LHCN-M2 (cell line): ENCODE measurements at places on chromosomes 3 and 15. TPM values are rescaled to one million over a fixed set of nuclear protein-coding genes. Genes with fewer than 3 reads are reported as not detected.

The ALDH1A3 gene
- 0.06 and 0.11 TPM in 2 replicates for total RNA-seq

DNA sequence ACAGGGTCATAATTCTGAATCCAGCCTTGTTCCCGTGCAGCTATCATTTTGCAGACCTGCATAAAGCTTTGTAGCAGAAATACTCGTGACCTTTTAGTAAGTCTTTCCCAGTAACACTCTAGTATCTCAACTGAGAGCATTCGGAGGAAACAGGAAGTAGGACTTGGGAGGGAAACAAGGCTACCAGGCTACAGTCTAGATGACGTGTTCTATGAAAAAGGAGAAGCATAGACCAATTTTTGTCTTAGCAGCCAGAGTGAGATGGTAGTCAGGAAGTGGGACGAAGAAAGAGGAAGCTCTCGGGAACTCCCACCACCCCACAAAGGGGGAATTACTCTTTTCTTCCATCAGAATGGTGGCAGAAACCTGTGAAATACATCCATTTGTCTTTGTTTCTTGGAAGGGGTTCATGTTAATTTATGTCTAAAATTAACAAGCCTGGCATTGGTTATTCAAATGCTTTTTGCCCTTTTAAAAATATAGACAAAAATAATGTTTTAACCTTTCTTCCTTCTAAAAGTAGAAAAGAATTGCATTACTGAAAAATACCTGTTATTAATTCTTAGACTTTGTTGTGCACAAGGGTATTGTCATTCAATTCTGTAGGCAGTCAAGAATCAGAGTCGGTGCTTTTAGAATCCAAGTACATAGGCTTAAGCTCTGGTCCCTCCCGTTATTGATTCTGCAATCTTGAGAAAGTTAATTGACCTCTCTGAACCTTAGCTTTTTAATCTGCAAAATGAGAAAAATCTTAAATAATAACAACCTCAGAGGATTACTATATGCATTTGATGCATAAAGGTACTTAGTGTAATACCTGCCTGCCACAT, 1.6 kb upstream of the SUCNR1 start:
- DNase-seq, result no peak

The SNTN gene
- not detected in 2 replicates for total RNA-seq

The SCAP gene
- 66.5 and 71.1 TPM in 2 replicates for total RNA-seq

DNA sequence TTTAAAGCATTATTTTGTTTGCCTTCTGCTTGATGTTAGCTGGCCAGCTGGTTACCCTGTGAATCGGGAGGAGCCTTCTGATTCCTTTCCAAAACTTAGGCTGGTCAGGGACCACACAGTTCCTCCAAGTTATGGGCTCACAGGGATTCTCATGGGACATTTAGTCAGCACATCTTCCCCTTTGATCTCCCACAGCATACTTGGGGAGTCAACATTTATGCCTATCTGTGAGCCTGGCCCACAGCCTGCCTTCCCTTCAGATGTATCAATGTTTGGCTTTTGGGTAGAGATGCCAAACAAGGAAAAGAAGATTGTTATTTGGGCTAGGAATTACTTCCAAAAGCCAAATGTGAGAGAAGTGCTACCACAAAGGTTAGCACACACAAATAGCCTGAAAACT, 32.6 kb upstream of the DCP1A start:
- DNase-seq, result no peak

DNA sequence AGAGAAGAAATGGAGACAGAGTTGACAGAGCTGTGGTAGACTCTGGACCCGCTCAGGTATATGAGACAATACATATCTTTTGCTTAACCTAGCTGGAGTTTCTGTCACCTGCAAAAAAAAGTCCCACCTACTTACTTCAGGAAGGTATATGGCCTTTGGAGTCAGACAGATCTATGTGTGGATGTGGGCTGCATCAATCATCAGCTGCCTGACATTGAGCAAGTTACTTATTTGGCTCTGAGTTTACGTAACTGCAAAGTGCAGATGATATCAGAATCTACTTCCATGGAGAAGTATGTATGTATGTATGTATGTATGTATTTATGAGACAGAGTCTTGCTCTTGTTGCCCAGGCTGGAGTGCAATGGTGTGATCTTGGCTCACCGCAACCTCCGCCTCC, 124.3 kb downstream of the MYLK start:
- no peak for DNase-seq

The C3orf22 gene
- not detected in 2 replicates for total RNA-seq

The TEX55 gene
- total RNA-seq, result not detected in 2 replicates

DNA sequence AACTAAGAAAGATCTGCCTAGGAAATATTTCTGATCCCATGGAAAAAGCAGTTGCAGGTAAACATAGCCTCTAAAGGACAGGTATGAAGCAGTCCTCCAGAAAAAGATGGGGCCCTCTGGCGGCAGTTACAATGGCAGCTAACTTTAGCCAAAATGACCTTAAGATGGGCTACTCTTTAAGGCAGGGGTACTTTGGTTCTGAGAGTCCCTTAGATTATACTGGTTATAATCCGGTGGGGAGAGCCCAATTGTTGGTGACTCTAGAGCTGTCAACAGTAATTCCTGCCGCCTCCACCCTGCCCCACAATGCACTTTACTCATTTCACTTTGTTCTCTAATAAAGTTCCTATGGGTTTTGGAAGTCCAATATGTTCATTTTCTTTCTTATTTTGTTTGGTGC, 412.8 kb upstream of the WNT5A start:
- no peak for DNase-seq

DNA sequence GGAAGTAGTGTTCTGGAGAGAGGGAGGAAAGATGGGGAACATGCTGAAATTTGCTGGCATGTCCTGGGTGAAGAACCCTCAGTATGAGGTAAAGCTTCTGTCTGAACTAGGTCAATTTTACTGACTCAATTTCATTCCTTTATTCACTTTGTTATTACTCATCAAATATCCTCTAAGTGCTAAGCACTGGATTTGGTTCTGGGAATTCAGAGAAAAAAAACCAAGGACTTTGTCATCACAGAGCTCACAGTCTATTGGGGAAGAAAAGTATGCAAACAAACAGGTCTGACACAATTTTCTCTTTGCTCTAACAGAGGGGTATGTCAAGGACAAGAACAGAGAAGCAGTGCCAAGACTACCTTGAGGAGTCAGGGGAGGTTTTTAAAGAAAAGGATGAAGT, 68.0 kb downstream of the TFG start:
- DNase-seq, result peak; percentile 42

- DNase-seq, result no peak
Observed at GRCh38 chr15:55990998-55991397, 2.4 kb downstream of the NEDD4 start.

The IGF2BP2 gene
- 58.9 and 104 TPM in 2 replicates for total RNA-seq

GRCh38 chr15:74709011-74709410, 13.2 kb upstream of the EDC3 start:
- DNase-seq, result no peak

The CPOX gene
- 41.7 TPM in 2 replicates for total RNA-seq

The KLF15 gene
- 0.06 and 0.11 TPM in 2 replicates for total RNA-seq

DNA sequence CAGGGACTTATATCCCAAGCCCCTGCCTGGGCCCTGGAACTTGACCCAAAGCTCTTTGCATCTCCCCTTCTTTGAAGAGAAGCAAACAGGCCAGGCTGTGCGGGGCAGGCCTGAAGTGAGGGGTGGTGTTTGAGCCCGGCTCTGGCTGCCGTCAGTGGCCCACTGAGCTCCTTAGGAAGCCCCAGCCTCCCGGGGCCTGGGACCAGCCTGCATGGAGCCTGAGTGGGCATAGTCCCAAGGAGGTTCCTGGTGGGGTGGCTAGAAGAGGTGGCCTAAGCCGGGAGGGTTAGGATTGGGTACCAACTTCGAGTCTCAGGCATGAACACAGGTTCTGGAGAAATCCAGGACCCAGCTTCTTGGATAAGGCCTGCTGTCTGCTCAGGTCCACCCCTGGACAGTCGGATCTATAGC, 6.4 kb downstream of the TMIE start:
- DNase-seq, result no peak

DNA sequence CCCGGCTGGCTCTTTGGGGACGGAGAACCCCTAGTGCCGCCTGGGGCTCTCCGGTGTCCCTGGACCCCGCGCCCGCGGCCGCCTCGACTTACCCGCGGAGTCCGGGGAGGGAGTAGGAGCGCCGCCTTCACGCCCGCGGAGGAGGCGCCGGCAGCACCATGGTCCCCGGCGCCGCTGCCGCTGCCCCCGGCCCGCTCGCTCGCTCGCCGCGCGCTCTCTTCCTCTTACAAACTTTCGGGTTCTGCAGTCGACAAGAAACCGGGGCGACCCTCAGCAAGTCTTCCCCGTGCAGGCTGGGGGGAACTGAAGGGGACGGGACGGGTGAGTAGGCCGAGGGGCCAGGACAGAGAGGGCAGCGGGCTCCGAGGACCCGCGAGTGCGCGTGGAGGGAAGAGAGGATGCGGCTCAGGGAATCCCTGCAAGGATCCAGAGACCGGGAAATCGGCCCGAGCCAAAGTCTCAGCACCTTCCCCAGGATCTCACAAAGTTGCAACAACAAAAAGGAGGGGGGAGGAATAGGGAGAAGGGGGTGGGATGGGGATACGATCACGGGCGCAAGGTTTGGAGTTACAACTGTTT, 2.0 kb downstream of the FOXP1 start:
- DNase-seq, result no peak

DNA sequence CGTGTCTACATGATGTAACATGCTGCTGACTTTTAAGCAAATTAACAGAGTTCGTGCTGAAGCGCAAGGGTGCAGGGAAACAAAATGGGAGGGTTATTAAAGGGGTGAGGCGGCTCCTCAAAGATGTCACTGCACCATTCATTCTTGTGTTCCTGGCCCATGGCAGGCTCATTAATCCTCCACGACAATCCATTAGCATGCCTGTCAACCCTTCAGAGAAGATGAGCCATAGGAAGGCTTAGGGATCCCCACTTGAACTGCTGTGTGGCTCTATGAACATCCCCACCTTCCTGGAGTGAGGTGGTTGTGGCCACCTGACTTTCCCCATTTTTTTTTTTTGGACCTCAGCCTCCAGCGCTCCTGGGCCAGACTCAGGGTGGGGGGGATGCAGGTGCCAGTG, 45.8 kb downstream of the IGF1R start:
- DNase-seq, result no peak

The MORC1 gene
- not detected in 2 replicates for total RNA-seq

- DNase-seq, result no peak
Observed at GRCh38 chr3:72461787-72462186, 386.5 kb downstream of the SHQ1 start.

The IL5RA gene
- total RNA-seq, result not detected in 2 replicates

GRCh38 chr3:150495149-150495548, 51.1 kb downstream of the SERP1 start:
- DNase-seq, result no peak

DNA sequence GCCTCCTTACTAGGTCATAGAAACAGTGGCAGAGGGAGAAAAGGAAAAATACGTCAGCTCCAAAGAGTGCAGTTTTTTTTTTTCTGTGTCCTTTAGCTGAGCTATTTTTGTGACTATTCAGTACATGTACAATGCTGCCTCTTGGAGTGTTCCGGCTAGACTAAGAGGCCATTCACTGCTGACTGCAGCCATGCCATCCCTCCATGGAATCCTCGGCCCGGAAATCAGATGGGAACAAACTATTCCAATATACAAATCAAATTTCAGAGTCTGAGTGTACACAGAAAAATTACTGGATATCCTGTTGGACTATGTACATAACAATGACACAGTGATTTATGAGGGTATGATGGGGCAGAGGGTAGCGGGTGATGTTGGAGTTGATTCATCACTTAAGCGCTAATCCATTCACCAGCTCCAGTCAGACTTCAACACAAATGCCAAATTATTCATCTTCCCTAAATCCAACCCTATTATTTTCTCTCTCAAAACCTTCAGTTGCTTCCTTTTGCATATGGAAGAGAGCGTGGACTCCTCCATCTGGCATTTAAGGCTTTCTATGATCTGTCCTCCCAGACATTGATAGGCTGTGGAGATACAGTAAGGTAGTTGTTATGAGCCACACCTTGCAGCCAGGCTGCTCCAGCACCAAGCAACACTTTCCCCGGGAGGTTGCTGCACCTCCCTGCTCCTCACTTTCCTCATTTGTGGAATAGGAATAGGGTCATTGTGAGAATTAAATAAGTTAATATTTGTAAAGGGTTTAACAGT, 109.1 kb downstream of the LPP start:
- DNase-seq, result peak; percentile 94

GRCh38 chr3:143793971-143794370, 54.3 kb downstream of the SLC9A9 start:
- DNase-seq, result peak; percentile 40

The WDR93 gene
- not detected in 2 replicates for total RNA-seq

GRCh38 chr3:197168606-197169005, 129.8 kb downstream of the DLG1 start:
- peak; percentile 42 for DNase-seq

GRCh38 chr3:184552296-184552695, 9.3 kb upstream of the EPHB3 start:
- DNase-seq, result no peak

The UMPS gene
- 31.7 and 39.3 TPM in 2 replicates for total RNA-seq

DNA sequence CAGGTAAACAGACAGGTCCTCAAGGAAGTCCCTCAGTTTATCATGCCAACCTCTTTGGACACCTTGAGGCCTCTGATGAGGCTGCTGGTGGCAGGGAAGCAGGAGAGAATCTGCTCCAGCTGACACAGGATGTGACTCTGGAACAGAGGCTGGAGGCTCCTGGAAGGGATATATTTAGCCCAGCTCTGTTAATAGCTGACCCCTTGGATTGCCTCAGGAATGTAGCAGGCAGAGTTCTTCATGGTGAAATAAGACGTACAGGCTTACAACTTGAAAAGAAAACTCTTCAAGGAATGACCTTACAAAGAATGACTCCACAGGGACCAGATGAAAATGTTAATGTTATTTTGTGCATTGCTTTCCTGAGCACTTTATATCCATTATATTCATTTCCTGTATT, 90.5 kb downstream of the AQP9 start:
- peak; percentile 71 for DNase-seq

- DNase-seq, result peak; percentile 49
Observed at GRCh38 chr3:107574650-107575049, 51.9 kb downstream of the BBX start.

The ABHD14A gene
- total RNA-seq, result 23.1 and 30.7 TPM in 2 replicates

The GPR62 gene
- total RNA-seq, result not detected in 2 replicates

The ANKUB1 gene
- total RNA-seq, result 0.06 TPM in 1 of 2 replicates, not detected in the other

GRCh38 chr3:101072300-101072699, 79.1 kb upstream of the ABI3BP start:
- peak; percentile 57 for DNase-seq

- DNase-seq, result no peak
Observed at GRCh38 chr15:57133127-57133968, 214.9 kb downstream of the TCF12 start.

The UPK1B gene
- not detected in 2 replicates for total RNA-seq
